ENCODE measurements at places on chromosomes 5 and 9. TPM values are rescaled to one million over a fixed set of nuclear protein-coding genes. Genes with fewer than 3 reads are reported as not detected.

The LRRC14B gene
- not detected for total RNA-seq

The SPINK13 gene
- not detected for total RNA-seq

The ANKRD33B gene
- 0.45 TPM for total RNA-seq

The ANKRD20A1 gene
- total RNA-seq = 0.18 TPM

The SLC25A2 gene
- total RNA-seq = 0.43 TPM
